ENCODE measurements at places on chromosomes 6 and 20.
A peak's percentile ranks its signal among the peaks of the same experiment; 100 is the strongest.

- peak; percentile 40 for DNase-seq
Observed at GRCh38 chr20:63977739-63978276, 1.6 kb downstream of the SAMD10 start.

DNA sequence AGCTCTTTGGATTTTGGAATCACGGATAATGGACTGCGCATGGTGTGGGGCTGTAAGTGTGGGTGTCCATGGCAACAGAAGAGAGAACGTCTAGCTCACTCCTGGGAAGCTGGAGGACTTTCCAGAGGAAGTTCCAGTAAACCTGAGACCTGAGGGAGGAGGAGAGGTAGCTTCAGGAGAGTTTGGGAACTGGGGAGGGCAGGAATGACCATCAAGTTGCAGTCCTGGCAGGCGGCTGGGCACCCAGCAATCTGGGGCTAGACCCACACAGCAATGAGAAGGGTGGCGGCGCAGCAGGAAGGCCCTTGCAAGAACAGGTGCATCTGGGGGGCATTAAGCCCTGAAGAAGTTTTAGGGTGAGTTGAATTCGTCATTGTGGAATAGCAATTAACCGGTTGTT is 95.9 kb downstream of the FOXC1 start:
- DNase-seq: no peak

DNA sequence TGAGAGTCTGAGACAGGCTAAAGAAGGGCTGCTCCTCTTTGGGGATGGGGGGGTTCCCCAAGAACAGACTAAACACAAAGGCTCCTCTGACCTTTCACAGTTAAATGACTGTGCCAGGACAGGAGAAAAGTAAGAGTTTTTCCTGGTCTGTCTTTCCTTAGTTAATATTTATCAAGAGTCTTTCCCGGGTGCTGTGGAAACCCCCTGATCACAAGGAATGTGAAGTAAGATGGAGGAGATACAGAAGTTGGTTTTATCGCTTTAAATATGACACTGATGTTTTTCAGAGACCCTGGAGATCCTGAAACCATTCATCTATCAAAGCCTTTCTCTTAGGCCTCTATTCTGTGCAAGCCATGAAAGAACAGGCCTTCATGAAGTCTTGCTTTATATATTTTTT is 105.8 kb downstream of the RNF144B start:
- DNase-seq: no peak

GRCh38 chr6:26270486-26270861 is 94.5 kb upstream of the BTN3A2 start:
- no peak for DNase-seq

DNA sequence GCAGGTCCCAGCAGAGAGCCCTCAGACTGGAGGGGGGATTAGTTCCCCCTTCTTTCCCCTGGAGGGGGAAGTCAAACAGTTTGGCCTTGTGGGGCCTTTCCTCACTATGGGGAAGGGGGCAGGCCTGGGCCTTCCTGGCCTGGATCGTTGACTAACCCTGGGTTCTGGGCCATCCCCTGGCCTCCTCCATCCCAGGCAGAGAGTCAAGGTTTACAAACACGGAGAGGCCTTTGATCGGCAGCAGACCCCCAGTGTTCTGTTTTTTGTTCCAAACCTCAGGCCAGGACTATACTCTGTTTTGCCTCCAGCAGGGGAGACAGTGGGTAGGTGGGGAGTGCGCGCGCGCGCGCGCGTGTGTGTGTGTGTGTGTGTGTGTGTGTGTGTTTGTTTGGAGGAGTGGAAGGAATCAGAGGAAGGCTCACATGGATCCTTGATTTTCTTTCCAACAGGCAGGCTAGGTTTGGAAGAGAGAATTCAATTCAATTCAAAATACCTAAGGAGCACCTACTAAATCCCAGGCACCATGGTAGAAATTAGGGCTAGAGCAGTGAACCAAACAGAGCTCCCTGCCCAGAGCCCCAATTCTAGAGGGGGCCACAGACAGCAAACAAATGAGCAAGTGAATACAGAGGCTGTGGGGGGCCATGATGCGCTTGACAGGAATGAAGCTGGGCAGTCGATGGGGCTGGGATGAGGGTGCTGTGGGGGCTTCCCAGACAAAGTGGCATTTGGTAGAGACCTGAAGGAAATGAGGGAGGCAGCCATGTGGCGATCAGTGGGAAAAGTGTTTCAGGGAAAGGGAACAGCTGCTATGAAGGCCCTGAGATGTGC is 14.8 kb downstream of the TP53RK start:
- no peak for DNase-seq

- DNase-seq: no peak
Observed at GRCh38 chr6:44980841-44981240, 347.3 kb upstream of the RUNX2 start.

Measured in T-helper 2 cell (primary cell).